CD8-positive, alpha-beta T cell (primary cell): ENCODE measurements at places on chromosomes 3 and 15.

DNA sequence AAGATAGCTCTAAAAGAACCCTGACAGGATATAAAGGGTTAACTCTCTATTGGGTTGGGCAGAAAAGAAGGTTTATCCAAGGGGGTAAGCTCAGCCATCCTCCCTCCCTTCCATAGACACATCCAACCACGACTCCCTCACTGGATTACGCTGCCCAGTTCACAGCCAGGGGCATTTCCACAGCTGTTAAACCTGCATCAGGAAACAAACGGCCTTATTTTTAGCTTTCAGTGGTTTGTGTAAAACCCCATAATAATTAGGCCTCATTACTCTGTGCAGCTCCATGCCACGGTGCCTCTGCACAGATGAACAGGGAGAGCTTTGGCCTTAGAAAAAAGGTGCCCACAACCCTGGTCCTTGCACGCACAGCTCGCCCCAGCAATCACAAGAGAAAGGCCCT is 110.6 kb downstream of the GABRB3 start:
- no peak for DNase-seq

DNA sequence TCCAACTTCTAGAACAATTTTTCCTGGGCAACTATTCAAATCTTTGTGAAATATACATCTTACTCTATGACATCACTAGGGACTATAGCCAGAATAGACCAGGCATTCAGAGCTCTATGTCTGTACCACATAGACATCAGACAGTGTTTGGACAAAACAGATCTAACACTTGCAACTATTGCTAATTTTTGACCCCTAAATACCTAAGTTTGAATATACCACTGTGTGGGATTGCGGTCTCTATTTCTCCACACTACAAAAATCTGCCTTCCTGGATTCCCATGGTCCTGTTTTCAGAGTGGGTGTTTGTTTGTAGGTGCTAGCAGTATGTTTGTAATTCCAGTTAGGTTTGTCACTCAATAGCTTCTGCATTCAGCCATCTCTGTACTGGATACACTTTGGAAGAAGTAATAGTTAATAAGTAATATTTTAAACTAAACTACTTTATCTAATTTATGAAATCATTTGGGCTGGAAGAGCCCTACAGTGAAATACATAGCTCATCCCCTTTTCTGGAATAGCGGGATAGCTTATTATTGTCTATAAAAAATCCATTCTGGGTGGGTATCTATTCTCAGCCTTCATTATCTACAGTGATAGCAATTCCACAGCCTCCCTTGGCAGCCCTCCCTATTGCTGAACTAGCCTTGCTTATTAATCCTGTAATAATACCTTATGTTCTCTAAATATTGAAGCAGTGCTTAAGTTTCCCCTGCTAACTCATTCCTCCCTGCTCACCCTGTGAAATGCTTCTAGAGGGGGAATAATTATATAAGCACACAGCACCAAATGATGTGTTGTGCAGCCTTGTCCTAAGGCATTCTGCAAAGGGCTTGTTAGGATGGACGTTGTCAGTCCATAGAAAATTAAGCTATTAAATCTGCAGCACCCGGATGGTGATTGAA is 49.4 kb downstream of the RBMS3 start:
- DNase-seq: no peak

- no peak for DNase-seq
Observed at GRCh38 chr3:160448845-160449635, 546 bp downstream of the TRIM59 start.

DNA sequence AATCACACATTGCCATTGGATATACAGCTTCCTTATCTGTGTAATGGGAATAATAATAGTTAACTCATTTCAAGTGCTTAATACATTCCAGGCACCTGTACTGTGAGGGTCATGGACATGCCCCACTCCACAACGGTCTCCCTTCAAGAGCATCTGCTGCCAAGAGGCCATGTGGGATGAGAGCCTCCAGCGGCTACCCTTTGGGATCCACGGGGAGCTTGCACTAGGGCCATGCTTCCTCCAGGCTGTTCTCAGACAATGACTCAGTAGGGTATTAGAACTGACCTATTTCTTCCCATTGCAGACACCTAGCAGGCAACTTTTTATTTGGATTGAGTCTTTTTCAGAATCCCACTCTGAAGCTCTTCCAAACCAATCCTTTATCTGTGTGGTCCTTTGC is 1078.9 kb downstream of the TUSC7 start:
- DNase-seq: no peak

DNA sequence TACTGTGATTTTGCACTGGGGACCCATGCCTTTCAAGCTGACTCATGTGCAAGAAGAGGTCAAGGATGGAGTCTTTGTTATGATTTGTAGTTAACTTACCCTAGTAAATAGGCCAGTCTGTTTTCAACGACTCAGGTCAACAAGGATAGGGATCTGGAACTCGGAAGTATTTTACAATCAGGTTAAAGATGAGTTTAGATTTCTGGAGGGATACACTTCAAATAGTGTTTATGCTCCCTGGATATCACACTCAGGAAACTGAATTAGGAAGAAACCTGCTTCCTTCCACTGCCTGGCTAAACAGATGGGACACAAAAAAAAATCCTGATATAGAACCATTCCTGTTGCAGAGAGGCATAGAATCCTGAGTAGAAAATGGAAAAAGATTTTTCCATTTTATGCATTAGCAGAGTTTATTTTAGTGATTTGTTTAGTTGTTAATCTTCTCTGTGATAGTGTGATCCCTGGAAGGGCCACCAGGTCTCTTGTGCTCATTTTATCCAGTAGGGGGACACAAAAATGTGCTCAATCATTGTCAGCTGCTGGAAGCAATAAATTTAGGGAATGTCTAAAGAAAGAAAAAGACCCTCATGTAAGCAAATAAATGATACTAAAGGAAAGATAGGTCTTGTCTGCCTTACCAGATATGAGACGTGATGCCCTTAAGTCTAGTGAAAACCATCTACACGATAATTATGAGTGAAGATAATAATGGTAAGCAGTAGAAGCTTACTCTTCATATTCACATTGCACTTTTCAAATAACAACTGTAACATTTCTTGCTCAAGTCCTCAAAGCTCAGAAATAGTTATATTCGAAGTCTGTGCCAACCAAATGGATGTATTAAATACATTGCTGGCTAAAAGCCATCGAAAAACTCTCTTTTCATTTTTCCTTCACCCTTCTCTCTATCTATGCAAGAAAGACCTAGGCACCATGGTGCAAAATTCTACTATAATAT is 452.1 kb upstream of the KCNMB2 start:
- DNase-seq: no peak

DNA sequence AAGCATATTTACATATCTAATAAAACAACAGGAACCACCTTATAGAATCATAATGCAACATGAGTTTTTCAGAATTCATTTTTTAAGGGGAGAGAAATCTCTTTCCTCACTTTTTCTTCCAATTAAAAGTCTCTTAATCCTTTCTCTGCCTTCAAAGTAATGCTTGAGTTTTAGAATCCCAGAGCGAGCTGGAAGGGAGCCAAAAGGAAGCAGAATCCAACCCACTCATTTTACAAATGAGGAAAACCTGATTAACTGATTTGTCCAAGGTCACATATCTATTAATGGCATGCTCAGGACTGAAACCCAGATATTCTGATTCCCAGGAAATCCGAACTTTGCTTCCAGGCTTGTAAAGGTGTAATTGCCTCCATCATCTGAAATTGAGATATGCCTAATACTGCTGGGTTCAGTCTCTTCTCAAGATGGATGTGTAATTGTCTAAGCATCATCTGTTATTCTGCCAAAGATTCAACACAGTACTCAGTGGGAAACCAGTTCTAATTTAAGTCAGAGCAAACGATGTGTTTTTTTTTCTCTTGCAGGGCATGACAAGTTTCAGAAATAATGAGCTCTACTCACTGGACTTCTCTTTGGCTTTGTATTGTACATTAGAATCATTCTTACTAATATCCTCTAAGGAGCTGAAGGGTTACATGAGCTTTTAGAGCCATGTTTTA is 481.4 kb upstream of the CFAP20DC start:
- no peak for DNase-seq

DNA sequence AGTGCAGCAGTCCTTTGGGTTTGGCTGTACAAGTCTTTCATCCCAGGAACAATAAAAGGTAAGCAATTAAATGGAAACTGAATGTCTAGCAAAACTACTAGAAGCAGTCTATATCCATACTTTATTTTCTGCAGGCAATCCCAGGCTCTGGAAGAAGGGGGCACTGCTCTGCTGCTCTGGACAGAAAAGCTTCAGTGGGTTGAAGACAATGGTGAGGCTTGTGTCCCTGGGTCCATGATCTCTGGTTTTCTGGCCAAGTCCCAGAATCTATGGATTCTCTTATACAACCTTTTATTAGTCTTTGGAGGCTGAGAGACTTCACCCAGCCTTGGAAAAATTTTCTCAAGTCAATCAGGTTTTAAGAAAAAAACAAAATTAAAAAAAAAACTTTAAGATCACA is 35.6 kb downstream of the SCAP start:
- no peak for DNase-seq

GRCh38 chr3:44883213-44883955 is 9.0 kb downstream of the TGM4 start:
- DNase-seq: no peak

DNA sequence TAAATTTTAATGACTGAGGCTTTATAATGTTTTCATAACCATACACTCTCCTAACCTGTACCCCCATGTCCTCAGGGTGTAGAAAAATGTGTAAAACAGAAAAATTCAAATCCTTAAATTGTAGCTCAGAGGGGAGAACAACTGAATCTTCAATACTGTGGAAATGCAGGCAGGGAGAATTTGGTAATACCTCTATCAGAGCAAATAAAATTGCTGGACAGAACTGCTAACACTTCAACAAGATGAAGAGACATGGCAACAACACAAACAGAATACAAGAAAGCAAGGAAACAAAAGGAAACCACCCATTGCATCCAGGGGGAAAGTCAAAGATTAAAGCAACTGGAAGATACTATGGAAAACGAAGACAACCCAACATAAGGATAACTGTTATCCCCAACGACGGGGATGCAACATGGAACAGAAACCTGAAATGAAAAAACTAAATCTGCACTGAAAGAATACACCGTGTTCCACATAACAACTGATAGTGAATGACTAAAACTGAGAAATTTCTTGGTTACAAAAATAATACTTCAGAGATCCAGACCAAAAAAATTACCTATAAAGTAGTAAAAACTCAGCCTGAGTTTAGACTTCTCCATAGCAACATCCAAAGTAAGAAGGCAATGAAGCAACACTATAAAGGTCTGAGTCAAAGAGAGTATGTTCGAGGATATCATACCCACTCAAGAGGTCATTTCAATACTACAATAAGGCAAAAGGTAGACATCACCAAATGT is 48.5 kb downstream of the HACD2 start:
- DNase-seq: no peak

DNA sequence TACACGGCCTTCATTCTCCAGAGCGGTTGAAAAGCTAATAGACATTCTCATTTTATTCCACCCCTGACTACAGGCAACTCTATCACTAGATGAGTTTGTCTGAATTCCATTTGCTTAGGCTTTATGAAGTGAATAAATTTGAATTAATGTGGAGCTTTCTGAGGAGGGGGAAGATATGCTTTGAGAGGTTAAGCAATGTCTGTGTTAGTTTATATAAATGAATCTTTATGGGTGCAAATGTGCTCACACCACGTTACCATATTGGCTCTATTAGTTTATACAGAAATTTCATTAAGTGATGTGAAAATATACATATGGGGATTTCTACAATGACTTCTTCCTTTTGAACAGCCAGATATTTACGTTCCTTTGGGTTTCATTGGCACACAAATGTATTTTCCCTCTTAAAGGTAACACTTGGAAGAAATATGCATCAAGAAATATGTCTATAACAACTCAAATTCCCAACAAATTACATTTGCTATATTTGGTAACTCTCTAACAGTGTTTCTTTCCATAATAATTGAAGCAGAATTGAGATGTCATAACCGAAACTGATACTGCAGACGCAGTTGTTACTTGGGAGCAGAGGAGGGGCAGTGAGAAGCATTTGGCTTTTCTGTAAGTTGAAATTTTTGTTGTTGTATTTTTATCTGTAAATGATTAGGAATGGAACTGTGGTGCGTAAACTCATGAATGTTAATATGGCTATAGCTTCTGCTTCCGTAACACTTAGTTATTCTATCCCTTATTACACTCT is 359.4 kb downstream of the CACNA2D3 start:
- no peak for DNase-seq
